Stimulated activated CD4-positive, alpha-beta T cell treated with anti-CD3 and anti-CD28 coated beads, Interleukin-15, amount 100 ng/mL, for 48 hours (primary cell): ENCODE measurements at places on chromosomes 1 and 21.

DNA sequence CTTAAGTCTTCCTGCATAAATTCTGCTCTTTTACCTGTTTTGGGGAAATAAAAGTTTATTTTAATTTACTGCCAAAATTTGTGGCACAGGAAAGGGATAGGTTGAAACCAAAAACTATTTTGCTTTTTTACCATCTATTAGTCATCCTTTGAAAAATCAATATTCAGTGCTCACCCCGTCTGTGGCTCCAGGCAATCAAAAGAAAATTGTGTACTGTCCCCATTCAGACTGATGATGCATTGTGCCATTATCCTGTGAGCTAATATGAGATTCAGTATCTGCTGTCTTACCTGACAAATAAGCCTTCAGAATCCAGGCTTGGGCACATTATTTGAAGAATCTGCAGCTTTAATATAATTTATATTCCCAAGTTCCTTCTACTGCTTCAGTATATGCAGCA lies 650.7 kb downstream of the KIF26B start:
- DNase-seq, result no peak

DNA sequence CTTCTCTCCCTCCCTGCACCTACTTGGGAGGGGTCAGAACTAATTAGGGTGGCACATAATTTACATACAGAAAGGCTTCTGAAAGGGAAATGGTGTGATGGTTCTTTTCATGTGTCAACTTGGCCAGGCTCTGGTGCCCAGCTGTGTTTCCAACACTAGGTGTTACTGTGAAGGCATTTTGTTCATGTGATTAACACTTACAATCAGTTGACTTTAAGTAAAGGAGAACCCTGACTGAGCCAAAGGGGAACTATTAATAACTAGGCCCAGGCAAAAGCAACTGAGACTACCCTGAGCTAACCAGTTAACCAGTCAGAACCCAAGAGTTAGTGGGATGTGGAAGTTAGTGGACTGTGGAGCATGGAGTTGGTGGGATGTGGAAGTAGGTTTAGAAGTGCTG lies 114.9 kb downstream of the SEC16B start:
- DNase-seq, result no peak

DNA sequence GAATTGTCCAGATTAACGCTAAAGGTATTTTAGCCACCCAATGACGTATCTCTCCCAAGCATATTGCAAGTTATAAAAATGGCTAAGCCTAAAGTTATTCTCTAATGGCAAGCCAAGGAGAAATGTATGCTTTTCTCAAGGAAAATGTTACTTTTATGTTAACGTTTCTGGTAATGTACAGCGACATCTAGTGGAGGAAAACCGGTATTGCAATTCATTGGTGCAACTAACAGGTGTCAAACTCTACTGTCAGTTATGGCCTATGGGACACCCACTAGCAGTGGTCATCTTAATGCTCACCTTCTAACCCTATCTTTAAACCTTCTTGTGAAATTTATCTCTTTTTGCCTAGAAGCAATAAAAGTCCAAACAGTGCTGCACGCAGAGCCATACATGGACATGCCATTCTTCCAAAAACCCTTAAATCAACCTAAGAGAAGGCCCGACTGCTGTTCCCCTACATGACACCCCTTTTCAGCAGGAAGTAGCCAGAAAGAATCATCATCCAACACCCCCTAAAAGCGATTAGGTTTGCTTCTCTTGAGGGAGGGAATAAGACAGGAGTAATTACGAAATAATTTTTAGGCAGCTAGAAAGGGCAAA lies 68.7 kb upstream of the LRIF1 start:
- DNase-seq, result no peak

DNA sequence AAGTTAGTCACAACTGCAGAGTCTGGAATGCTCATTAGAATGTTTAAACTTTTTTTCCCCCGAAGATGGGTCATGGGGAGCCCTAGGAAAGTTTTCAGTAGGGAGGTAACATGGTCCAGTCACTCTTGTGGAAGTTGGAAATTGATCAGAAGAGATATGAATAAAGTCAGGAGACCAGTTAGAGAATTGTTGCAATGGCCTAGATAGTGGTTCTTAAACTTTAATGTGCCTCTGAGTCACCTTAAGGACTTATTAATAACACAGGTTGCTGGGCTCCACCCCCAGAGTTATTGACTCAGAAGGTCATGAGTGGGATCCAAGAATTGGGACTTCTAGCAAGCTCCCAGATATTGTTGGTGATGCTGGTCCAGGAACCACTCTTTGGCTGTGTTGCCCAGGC lies 3.2 kb upstream of the TFAP2E start:
- DNase-seq, result no peak

DNA sequence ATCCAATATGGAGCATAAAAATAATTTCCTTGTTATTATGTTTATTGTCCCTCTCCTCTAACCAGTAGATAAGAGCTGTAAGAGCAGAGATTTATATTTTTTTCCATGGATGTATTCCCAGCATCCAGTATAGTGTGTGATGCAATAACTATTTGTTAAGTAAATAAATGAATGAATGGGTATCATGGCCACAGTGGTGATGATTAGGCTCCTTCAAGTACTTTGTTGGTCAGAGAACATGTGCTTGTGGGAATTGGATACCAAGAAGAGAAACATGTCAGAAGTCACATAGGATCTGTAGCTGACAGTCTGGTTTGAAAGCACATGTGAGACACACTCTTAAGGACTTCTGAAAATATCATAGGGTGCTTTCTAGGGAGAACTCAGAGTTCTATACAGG lies 588.5 kb downstream of the AGBL4 start:
- no peak for DNase-seq

DNA sequence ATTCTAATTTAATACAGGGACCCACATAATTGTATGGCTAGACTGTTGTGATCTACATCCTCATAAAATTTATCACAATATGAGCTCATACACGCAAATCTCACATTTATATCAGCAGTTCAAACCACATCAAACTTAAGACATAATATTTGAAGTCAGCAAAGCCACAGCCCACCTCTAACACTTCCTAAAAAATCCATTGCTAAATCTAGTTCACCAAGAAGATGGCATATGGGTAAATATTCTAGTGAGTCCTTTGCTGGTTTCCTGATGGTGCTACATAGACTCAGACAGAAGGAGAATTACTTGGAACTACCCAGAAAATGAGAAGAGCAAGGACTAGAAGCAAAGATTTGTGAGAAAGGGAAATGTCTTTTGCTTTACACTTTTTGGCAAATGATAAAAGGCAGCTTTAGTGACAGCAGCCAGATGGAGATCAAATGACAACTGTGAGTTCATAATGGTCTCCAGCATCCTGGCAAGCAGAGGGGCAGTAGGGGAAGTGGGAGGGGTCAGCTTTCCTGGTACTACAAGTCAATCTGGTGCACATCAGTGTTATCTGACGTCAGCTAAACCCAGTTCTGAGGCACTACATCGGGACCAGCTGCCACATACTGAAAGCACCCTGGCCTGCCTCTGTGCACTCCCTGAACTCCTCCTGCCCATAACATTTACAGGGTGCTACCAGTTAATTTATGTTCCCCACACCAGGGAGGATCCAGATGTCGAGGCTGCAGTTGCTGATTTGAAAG lies 10.6 kb upstream of the GADD45A start:
- DNase-seq, result no peak

- no peak for DNase-seq
These were observed 184.6 kb upstream of the JUN start for GRCh38 chr1:58968360-58968952.

DNA sequence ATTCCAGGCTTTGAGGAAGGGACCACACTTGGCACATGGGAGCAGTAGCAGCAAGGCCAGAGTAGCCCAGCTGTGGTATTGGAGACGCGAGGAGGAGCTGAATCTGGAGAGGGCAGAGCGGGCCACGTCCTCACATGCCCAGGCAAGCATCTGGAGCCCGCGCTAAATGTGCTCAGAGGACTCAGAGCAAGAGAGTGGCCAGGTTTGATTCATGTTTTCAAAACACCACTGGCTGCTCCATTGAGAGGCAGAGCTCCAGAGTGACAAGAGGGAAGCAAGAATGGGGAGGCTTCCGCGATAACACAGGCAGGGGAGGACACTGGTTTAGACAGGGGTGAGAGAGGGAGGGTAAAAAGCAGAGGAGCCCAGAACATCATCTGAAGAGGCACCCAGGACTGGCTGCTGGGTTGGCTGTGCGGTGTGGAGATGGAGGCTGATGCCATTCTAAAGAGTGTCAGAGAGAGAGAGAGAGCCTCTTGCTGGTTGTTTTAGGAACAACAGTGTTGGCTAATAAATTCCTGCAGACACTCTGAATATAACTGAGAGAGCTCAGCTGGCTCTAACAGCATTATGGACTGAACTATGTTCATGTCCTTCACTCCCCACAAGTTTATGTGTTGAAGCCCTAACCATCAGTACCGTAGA lies 32.3 kb downstream of the RCAN1 start:
- DNase-seq, result no peak

GRCh38 chr1:44236490-44237272 lies 23.4 kb downstream of the DMAP1 start:
- no peak for DNase-seq

DNA sequence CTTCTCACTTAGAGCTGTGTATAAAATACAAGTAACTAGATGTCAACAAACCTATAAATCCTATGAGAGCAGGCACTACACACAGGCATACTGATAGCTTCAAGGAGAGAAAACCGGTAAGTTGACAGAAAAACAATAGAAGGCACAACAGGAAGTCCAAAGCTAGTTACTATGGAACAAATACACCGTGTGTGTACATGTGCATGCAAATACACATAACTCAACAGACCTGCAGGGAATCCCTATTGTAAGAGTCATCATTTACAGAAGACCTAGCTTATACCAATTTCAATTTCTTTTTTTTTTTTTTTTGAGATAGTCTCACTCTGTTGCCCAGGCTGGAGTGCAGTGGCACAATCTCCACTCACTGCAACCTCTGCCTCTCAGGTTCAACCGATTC lies 26.3 kb downstream of the JAK1 start:
- no peak for DNase-seq

- DNase-seq, result no peak
These were observed 1091.5 kb upstream of the B3GALT2 start for GRCh38 chr1:194277927-194278326.

GRCh38 chr1:67963263-67963662 lies 87.2 kb downstream of the DIRAS3 start:
- no peak for DNase-seq

- DNase-seq, result no peak
These were observed 131.9 kb downstream of the AK5 start for GRCh38 chr1:77413541-77414335.

DNA sequence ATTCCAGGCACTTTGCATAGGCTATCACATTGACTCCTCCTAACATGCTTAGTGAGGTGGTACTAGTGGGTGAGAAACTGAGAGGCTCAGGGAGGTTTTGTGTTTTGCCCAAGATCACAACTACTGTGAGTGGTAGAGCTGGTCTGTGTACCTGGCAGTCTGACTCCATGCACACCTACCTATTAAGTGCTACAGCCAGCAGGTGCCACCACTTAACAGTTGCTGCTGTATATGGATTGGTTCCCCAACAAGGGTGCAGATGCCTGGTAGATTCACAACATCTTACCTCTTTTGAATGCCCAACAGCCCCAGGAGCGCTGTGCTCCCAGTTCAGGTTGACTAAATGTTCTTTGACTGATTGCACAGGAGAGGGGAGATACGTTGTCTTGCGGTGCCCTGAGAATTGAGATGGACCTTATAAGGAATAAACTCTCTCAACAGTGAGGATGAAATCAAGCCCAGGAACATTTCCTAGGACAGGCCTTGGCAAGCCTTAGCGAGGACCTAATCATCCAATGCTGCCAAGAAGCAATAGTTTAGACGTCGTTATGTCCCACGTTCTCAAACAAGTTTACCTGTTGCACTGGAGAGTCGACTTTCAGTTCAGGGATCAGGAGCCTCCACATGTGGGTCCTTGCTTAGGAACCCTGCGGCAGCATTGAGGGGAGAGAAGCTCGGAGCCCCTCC lies 78.9 kb upstream of the F3 start:
- DNase-seq, result no peak

DNA sequence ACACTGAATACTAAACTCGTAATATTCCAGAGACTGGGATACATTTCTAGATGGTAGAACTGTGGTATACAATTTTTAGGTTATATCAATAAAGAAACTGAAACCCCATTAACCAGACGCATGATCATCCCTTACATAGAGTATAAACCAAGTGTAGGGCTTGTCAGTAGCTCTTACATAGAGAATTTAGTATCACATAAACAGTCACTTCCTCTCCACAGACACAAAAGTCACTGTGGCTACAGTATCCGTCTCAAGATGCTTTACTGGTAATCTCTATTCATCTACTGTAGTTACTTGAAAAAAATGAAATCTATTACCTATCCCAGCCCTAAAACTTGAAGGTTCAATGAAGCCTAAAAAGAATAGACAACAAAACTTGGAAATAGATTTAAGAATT lies 252.3 kb upstream of the TMPRSS15 start:
- no peak for DNase-seq

GRCh38 chr1:210330279-210330866 lies 1.7 kb downstream of the HHAT start:
- no peak for DNase-seq

GRCh38 chr1:65341381-65341780 lies 32.0 kb downstream of the DNAJC6 start:
- no peak for DNase-seq

DNA sequence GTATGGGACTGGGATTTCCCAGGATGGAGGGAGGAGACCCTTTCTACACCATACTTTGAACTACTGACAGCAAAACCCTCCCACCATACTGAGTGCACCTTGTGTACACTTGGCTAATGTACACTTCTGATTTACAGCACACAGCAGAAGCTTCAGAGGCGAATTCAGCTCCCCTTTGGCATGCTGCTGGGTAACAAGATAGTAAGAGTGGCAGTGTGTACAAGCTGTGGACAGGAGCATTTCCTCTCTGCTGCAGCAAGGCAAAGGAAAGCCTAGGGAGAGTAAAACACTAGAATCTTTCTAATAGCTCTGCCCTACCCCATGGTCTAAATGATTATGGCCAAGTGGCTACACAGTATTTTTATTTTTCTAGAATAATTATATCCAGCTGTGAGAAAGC lies 83.9 kb upstream of the ARTN start:
- no peak for DNase-seq

- no peak for DNase-seq
These were observed 460.0 kb downstream of the MATN1 start for GRCh38 chr1:30263405-30263804.

DNA sequence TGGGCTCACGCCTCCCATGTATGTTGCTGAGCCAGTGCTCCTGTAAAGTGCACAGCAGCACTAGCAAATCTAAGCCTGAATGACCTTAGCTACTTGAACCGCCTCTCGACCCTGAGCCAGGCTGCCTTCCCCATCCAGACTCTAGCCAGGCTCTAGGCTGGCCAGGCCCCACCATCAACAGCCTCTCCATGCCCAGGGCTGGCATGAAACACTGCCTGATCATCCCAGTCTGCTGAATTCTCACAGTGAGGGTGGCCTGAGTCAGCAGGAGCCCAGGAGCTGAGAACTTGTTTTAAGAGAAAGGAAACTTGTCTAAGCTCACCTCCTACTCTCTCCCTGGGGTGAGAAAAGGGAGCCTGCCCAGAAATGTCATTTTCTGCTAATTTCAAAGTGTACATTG lies 733.3 kb downstream of the PTPRU start:
- no peak for DNase-seq

DNA sequence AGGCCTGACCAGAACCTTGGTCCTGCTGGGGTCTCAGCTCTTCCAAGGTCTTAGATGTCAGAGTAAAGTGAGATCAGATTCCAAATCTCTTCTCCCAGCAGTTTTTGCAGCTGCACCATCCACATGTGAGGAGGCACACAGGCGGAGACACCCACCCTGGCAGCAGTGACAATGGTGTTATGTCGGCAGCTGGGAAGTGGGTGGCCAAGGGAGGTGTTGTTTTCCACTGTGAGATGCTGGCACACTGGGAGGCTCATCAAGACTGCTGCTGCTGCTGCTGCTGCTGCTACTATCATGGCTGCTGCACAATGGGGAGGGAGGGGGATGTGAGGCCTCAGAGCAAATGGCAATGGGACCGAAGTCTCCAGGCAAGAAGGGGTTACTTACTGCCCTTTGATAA lies 23.6 kb downstream of the CAMK2N1 start:
- no peak for DNase-seq
